ENCODE measurements at places on chromosomes 7 and 10.
A peak's percentile ranks its signal among the peaks of the same experiment; 100 is the strongest.

GRCh38 chr7:132877573-132877972, 204.3 kb downstream of the CHCHD3 start:
- no peak for DNase-seq

- DNase-seq: no peak
Observed at GRCh38 chr7:105913947-105914346, 37.5 kb upstream of the ATXN7L1 start.

- no peak for DNase-seq
Observed at GRCh38 chr7:122975341-122975740, 20.2 kb downstream of the TAS2R16 start.

- DNase-seq: no peak
Observed at GRCh38 chr10:36048780-36049179, 406.7 kb upstream of the FZD8 start.

DNA sequence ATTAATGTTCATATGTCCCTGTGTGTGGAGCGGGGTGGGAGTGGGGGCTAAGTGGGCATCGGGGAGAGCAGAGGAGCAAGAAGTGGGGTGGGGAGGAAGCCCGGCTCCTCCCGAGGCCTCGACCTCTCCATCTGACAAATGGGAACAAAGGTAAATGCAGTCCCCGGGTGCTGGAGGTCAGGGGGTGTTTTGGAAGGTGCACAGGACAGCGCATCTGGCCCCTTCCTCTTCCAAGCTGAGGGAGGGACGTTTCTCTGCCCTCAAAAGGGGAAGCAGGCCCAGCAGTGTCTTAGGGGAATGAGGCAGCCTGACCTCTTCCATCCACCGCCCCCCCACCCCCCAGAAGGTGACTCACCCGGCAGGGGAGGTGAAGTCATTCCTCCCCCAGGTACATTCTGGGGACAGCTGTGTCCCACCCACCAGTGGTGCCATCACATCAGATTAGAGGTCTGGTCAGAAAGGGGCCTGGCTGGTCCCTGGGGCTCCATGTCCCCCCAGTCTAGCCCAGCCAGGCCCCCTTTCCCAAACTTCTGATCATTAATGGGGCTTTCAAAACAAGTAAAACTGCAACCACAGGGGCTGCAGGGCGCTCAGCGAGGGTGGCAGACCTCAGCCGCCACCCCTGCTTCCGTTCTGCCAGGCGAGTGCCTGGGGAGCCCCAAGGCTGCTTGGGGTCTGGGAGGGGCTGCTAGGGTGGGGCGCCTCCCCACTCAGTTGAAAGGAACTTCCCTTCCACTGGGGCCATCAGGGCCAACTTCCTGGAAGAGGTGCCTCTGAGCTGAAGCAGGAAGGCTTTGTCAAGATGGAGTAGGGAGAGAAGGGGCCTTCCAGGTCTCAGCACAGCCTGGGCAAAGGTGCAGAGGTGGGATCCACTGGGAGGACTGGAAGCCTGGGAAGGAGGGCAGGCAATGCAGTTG, 10.8 kb downstream of the LFNG start:
- DNase-seq: no peak

DNA sequence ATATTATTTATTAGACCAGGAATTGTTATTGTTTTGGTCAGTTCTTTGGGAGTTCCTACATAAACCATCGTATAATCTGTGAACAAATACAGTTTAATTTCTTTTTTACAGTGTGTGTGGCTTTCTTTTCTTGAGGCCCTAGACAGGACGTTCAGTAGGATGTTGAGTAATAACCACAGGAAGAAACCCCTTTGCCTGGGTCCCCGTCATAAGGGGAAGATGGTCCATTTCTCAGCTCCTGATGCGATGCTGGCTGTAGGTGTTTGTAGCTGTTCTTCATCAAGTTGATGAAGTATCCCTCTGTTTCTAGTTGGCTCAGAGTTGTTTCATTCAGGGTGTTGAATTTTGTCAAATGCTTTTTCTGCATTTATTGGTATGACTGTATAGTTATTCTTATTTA, 219.7 kb upstream of the ADARB2 start:
- no peak for DNase-seq

GRCh38 chr7:41981046-41982040, 255.7 kb downstream of the GLI3 start:
- DNase-seq: no peak

DNA sequence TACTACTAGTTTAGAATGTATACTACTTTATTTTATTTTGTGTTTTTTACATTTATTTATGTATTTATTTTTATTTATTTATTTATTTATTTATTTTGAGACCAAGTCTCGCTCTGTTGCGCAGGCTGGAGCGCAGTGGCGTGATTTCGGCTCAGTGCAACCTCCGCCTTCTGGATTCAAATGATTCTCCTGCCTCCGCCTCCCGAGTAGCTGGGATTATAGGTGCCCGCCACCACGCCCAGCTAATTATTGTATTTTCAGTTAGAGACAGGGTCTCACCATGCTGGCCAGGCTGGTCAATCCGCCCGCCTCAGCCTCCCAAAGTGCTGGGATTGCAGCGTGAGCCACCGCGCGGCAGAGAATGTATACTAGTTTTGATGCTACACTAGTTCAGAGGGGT, 2.0 kb upstream of the PARD3 start:
- no peak for DNase-seq

DNA sequence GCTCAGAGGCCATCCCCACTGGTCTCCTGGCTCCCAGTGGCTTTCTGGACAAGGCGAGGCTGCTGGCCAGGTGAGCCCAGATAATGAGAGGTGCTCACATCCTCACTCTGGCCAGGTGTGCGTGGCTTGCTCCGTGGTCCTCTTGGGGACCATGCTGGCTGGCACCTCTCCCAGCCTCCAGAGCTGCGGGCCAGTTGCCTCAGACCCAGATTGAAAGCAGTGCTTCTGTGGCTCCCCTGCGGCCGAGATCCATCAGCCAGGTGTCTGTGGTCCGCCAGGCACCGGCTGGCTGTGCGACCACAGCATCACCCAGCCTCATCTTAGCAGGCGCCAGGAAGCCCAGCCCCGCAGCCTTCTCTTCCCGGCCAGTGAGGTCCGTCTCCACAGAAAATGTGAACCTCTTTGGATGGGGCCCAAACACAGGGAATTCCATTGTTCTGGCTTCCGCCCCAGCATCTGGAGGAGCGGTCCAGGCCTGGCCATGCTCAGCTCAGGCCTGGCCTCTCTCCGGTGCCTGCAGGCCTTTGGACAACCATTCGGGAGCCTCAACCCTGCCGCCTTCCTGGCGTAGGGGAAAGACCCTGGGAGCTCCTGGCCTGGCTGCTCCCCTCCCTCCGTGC, 5.2 kb upstream of the TTYH3 start:
- no peak for DNase-seq

DNA sequence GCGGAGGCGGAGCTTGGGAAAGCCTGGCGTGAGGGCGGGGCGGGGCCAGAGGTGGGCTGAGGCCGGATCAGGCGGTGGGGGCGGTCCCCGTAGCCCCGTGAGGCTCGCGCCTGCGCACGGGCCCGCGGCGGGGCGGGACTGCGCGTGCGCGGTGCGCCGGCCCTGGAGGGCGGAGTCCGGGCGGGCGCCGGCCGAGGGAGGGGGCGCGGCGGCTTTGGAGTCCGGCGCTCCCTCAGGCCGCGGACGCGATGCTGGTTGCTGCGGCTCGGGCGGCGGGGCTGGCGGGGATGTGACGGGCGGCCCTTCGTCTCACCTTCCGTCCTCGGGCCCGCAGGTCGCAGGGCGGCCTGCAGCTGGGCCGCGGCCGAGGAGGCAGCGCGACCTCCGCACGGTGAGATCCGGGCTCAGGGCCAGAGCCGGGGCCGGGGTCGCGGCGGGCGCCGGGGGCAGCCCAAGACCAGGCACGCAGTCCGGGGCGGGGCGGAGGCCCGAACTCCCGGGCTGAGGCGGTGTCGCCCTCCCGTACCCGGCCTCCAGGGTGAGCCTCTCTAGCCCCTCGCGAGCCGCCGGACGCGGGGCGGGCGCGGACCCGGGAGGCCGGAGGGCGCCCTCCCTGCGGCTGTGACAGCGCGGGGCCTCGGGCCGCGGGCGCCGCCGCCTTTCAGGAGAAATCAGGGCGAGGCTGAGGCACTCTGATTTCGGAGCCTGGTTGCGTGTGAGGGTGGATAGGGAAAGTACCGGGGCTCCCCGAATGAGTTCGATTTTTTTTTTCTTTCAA, at the start of gene CCSER2:
CCSER2 (plus strand) TSS at position 172 of the 778 bp plus-strand sequence. CDS start 42,464 bp downstream, outside the sequence.
- DNase-seq: peak; percentile 92

GRCh38 chr7:91847231-91847630, 33.3 kb downstream of the MTERF1 start:
- DNase-seq: no peak

- DNase-seq: no peak
Observed at GRCh38 chr10:74453169-74453568, 302.1 kb downstream of the ADK start.

- no peak for DNase-seq
Observed at GRCh38 chr7:107579554-107579884, 527 bp upstream of the BCAP29 start.

DNA sequence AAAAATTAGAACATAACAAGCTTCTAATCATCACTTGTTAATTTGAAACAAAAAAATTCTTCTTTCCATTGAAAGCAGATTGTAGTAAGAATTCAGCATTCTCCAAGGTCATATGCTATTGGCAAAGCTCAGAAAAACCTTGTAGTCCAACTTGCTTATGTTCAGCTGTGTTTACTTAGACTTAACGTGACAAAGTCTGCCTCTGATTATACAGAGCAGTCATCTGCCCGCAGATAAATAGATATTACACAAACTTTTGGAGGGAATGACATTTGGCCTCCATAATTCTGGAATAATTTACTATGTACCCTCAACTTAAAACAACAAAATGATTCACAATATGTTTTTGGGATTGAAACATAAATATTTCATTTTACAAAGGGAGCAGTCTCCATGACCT, 45.8 kb downstream of the MKX start:
- no peak for DNase-seq

GRCh38 chr10:124830445-124830844, 28.8 kb downstream of the ABRAXAS2 start:
- no peak for DNase-seq

DNA sequence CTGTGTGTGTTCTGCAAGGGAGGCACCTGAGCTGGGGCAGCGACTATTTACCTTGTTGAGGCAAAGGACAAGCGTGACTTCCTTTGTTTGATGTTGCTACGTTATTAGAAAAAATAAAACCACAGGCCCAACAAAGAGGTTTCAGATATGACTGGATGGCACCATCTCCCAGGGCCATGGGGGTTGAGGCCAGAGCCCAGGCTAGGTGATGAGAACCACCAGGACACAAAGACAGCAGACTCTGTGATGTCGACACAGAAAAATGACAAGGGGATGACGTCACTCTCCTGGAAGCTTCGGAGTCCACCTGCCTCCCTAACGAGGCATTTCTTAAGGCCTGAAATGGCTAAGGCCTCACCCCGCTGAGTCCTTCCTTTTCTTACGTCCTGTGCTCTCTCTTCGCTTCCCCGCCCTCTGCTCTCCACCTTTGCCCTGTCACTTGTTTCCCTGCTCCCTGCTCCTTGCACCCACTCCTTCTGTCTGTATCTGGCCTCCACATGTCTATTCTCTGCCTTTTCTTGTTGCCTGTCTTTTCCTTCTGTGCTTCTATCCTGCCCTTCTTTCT, 83.0 kb upstream of the ADRB1 start:
- DNase-seq: no peak

DNA sequence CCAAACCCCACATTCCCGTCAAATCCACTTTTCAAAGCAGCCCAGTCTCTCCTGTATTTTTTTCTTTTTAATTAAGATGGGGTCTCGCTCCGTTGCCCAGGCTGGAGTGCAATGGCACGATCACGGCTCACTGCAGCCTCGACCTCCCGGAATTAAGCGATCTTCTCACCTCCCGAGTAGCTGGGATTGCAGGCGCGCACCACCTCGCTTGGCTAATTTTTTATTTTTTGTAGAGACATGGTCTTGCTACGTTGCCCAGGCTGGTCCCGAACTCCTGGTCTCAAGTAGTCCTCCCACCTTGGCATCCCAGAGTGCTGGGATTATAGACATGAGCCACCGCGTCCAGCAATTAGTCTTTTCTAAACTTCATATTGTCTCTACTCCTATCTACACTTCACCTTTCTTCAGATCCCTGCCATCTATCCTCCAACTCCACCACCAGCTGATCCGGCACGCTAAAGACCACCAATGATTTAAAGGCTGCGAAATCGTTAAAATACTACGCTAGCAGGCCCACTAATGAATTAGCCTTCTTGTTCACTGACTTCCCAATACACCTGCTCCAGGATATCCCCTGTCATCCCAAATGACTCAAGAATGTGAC, 525 bp upstream of the CHUK start:
- no peak for DNase-seq

- DNase-seq: no peak
Observed at GRCh38 chr7:31758755-31759154, 71.7 kb downstream of the PPP1R17 start.

GRCh38 chr10:5446390-5446926, 34.1 kb downstream of the NET1 start:
- DNase-seq: peak; percentile 37

- DNase-seq: peak; percentile 41
Observed at GRCh38 chr10:79069325-79070080, 737 bp downstream of the ZMIZ1 start.

DNA sequence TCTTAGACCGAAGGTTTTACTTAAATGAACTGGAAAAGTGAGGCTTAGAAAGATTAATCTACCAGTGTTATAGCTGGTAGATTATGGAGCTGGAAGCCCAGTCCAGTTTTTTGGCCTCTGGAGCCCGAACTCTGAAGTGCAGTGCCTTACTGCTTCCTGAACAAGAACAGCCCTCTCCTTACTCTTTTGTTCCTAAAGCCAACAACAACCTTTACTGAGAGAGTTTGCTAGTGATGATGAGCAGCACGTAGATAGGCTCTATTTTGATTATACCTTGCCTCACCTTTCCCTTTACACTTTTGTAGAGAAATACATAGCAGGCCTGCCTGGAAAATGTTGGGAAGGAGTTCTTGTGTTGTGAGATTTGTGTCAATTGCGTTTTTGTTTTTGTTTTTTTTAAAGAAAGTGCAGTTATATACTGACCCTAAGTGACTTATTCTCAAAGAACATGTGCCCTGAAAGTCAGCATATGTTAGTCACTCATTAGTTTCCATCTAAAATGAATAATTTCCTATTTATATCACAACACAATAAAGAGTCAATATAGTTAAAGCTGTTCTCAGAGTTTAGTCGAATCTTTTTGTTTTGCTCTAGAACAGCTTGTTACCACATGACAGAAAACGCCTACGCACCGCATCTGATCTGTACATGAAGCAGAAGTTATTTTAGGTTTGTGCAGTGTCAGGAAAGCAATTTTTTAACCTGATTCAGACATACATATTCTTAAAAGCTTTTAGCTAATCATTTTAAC, 33.0 kb downstream of the PLEKHA1 start:
- DNase-seq: peak; percentile 42

GRCh38 chr10:52539463-52539862, 225.4 kb downstream of the DKK1 start:
- no peak for DNase-seq

- DNase-seq: no peak
Observed at GRCh38 chr10:131685007-131685406, 215.8 kb upstream of the PPP2R2D start.
